Chondrocyte (in vitro differentiated cells): ENCODE measurements at places on chromosomes 3 and 15. TPM values are rescaled to one million over a fixed set of nuclear protein-coding genes. Genes with fewer than 3 reads are reported as not detected.

P2RY12 gene
- total RNA-seq: not detected in 3 replicates

GOLGA6A gene
- total RNA-seq: 0.12 to 0.46 TPM in 2 of 3 replicates, not detected in the other

KLHDC8B gene
- total RNA-seq: 15.6 to 40.8 TPM (median 35.1 TPM) in 3 replicates

ATP8B4 gene
- not detected in 3 replicates for total RNA-seq

FAM98B gene
- total RNA-seq: 15.6 to 20.9 TPM (median 17.2 TPM) in 3 replicates

PCOLCE2 gene
- 2.6 to 9.3 TPM (median 2.7 TPM) in 3 replicates for total RNA-seq

ZNF80 gene
- total RNA-seq: not detected in 3 replicates

TLR9 gene
- 0.12 TPM in 1 of 3 replicates, not detected in the others for total RNA-seq

SNX22 gene
- total RNA-seq: 0.15 to 0.28 TPM (median 0.27 TPM) in 3 replicates

MAPKAPK3 gene
- total RNA-seq: 13.6 to 21.2 TPM (median 20.9 TPM) in 3 replicates

CIDEC gene
- not detected in 3 replicates for total RNA-seq

OSTN gene
- not detected in 3 replicates for total RNA-seq

DNA sequence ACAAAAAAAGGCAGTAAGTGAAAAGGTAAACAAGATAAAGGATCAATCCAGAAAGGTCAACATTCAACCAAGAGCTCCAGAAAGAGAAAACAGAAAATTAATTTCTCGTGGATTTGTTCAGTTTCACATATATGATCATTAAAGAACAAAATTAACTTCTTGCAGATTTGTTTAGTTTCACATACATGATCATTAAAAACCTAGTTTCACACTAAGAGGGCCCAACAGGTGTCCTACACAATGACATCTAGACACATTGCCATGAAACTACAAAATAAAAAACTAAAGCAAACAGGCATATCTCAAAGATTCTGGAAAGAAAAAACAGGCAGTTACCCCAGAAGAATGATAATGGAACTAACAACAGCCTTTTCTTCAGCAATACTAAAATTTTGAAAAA is 22.1 kb downstream of the PHC3 start:
- DNase-seq: no peak

GRCh38 chr15:80596521-80596976 is 98.6 kb upstream of the ABHD17C start:
- DNase-seq: no peak

DNA sequence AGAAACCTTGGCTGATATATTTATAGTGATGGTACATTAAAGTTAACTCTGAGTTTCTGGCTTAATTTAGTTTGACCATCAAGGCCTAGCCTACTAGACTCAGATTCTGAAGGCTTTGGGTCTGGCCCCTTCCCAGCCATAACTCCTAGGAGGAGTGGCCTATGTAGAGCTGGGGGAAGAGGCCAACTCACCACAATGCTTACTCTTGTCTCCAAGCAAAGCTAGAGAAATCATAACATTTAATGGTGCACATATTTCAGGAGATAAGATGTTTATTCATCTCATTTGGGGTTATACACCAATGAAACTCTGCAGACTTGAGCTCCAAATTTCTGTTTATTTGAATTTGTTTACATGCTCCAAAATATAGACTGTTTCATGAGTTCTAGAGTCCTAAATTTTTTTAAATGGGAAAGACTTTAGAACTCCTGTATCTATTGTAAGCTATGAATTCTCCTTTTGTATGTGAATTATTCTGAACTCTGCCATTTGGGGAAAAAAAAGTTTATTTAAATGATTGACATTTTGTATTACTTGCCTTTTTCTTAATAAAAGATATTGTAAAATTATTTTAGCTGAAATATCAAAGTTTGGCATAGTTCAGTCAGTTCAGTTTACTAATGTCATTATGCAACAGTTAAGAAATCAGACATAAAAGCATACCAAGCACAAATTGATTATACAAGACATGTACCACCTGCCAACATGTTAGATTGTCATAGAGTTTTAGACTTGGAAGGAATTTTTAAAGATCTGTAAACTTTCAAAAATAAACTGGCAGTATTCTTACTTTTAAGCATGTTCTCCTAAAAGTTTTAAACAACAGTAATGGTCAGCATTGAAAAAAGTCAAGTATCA is 143.4 kb upstream of the NR2E3 start:
- DNase-seq: no peak

DNA sequence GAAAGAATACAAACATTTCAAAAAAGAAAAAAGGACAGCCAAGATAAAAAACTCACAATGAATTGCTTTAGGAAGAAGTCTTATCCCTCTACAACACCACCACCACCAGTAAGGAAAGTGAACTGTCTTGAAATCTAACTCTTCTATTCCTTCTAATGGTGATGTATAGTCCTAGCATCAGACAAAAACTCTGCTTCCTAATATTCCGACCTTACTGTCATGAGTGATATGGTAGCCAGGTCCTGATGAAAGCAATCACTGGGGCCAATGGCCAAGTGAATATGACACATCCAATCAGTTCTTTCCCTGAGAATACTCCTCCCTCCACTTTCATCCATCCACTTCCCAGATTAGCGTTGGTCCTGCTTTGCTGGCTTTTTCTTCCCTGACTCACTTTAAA is 14.8 kb downstream of the GK5 start:
- DNase-seq: no peak

GRCh38 chr3:161770484-161771386 is 274.1 kb downstream of the OTOL1 start:
- no peak for DNase-seq

DNA sequence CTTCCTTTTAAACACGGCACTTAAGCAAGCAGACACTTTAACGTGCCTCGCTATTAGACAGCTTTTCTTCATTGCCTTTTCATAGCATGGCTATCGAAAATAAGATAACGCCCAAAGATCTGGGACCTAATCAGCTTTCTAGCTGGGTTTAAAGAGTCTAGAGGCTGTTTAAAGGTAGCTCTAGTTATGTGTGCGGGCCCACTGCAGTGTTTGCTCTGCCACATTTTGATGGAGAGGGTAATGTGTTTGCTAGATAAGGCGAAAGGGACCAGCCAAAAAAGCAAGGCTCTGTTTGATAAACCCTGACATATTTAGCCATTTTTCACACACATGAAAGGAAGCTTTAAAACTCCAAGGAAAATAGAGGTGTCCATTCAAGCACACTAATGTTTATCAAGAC is 91.6 kb downstream of the NR2F2 start:
- no peak for DNase-seq

DNA sequence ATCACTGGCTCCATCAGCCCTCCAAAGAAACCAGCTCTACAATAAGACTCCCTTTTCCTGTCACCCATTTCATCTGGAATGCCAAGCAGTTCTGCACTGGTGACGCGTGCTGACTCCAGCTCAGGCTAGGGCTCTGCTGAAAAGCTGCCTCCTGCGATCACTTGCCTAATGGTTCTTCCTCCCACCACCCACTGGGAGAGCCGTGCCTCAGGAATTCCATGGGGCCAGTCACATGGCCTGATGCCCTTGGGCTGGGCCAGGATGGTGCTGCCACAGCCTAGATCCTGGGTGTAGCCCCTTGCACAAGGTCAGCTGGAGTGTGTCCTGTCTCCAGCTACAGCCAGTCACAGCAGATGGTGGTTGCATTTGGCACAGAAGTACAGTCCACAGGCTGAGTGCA is 98.9 kb downstream of the DNAJB8 start:
- DNase-seq: peak; percentile 81

GRCh38 chr3:170614214-170614966 is 28.5 kb upstream of the SLC7A14 start:
- no peak for DNase-seq

DNA sequence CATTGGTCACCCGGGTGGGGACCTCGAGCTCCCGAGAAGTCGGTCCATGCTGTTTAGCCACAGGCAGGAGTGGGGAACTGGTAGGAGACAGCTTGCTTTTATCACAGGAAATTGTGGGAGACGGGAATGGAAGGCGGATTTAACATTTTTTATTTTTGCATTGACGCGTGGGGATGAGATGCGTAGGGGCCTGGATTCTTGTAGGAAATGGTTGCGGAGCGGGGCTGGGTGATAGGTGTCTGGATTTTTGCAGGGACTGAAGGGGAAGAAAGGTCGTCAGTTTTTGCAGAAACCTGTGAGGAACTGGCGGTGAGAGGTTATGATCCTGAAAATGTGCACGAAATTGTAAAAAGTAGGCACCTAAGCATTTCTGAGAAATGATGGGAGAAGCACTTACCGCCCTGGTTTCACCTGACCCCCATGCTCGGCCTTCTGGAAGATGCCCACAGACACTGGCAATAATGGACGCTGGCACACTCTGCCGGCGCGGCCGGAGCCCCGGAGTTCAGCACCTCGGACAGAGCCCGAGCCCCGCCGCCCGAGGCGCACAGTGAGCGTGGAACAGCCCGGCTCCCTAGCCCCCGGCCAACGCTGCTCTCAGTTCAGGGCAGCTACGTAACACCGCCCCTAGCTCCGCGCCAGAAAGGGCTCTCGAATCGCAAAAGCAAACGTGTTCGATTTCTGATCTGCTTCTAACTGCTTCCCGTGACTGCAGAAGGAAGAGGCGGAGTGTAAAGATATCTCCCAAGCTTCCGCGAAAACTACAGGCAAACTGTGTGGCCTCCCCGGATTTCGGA is 928 bp downstream of the ANKRD34C start:
- no peak for DNase-seq

GRCh38 chr3:61594144-61594963 is 33.0 kb downstream of the PTPRG start:
- no peak for DNase-seq

DNA sequence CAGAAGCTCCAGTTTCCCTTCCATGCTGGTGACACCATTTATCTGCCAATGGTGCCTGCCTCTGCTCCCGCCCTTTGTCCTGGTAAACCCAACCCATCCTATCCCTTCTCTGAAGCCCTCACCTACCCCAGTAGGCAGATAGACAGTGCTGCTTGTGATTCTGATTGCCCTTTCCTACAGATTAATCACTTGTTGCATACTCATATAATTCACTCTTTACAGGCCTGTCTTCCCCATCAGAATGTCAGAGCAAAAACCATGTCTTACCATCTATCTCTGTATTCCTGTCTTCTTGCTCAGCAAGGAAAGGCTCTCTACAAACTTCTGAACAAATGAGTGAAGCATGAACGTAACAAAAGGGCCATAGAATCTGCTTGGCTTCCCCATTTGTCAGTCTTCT is 47.9 kb downstream of the MRPS25 start:
- no peak for DNase-seq

- DNase-seq: peak; percentile 64
Measured at GRCh38 chr3:127172781-127173515, 20.0 kb upstream of the PRR23E start.

DNA sequence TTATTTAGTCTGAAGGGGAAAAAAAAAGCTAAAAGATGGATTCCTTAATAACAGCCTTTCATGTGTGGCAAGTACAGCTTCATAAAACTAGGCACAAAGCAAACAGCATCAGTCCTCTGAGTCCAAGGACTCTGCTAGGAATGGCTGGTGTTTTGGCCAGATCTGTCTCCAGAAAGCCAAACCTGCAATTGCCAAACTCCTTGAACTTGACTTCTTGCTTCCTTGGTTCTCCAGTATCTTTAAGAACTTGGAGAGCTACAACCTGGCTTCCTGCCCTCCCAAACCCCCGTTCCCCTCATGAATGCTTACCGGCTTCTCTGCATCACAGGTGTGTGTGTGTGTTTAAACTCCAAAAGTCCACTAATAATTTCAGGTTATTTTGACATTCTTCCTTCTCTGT is 1.6 kb upstream of the PLOD2 start:
- no peak for DNase-seq

DNA sequence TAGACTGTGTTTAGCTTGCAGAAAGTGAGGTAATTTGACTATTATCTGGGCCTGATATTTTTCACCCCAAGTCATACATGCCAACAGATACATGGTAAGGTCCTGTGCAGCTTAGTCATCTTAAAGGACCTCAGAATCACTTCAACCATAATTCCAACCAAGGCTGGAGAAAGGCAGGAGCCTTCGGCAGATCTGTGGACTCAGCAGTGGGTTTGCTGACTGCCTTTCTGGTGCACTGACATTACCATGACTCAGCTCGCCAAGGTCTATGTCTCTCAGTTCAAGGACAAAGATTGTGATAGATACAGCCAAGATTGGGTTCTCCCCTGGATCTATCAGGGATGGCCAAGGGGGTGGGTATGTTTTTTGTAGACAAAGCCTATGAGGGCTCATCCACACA is 32.7 kb downstream of the LYZL4 start:
- no peak for DNase-seq

- no peak for DNase-seq
Measured at GRCh38 chr3:23696842-23697241, 108.9 kb upstream of the UBE2E1 start.

GRCh38 chr3:150925751-150926201 is 20.5 kb upstream of the MINDY4B start:
- no peak for DNase-seq

GRCh38 chr15:62766599-62766998 is 275.9 kb upstream of the TPM1 start:
- DNase-seq: no peak

DNA sequence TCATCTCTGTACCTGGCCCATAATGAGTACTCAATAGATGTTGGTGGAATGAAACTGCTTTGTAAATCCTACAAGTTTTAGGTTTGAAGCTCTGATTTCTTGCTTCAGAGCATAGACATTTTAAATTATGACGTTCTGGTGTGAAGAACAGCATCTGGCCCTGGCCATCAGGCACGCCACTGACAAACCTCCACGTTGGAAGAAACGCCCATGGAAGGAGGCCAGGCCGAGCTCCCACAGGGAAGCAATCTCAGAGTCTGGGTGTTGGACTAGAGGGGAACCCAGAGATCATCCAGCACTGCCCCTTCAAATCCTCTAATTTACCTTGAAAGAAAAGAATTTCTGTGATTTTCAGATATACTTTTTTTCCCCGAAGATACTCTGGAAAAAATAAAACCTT is 328.1 kb upstream of the RGMA start:
- DNase-seq: no peak
